ENCODE measurements at places on chromosomes 2 and 18.

- no peak for DNase-seq
These were observed 68.8 kb upstream of the RAB6C start for GRCh38 chr2:129910446-129911362.

DNA sequence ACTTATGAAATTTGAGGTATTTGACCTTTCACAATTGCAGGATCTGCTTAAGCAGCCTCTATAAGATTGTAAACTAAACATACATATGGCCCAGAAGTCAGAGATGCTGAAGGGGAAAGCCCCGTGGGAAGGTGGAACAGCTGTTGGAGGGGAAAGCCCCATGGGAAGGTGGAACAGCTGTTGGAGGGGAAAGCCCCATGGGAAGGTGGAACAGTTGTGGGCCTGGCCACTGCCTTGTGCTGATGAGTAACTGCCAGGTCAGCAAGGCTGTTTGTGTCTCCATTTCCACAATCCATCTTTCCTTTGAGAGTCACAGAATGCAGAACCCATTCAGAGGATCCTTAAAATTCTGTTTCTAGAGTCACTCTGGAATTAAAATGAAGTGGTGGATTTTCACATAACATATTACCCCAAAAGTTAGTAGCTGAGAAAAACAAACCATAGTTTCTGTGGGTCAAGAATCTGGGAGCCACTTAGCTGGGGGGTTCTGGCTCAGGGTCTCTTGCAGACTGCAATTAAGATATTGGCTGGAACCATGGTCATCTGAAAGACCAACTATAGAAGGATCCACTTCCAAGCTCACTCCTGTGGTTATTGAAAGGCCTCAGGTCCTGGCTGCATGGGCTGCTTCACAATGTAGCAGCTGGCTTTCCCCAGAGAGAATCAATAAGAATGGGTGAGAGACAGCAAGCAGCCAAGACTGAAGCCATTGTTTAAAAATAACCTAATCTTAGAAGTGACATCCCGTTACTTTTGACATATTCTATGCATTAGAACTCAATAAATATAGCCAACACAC lies 86.6 kb upstream of the CAVIN2 start:
- no peak for DNase-seq

DNA sequence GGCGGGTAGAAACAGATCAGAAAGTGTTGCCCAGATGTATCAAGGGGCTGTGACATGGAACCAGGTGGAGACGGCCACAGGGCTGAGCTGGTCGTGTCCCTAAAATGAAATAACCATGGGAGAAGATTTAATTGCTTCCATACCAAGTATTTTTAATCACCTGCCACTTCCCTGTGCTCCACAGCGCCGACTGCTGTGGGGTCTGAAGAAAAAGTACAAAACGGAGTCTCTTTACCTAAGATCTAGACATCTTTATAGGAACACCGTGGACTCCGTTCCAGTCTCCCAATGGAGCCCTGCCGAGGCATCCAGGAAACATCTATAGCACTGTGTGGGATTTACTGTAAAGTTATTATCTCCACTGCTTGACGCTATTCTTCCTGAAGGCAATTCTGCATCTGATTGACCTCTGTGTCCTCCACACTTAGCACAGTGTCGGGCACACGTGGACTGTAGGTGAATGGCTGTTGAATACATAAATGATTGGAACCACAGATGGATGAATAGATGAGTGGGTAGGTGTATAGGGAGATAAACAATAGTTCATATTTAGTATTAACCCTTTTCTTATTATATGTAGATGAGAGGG lies 21.6 kb upstream of the GYPC start:
- no peak for DNase-seq

DNA sequence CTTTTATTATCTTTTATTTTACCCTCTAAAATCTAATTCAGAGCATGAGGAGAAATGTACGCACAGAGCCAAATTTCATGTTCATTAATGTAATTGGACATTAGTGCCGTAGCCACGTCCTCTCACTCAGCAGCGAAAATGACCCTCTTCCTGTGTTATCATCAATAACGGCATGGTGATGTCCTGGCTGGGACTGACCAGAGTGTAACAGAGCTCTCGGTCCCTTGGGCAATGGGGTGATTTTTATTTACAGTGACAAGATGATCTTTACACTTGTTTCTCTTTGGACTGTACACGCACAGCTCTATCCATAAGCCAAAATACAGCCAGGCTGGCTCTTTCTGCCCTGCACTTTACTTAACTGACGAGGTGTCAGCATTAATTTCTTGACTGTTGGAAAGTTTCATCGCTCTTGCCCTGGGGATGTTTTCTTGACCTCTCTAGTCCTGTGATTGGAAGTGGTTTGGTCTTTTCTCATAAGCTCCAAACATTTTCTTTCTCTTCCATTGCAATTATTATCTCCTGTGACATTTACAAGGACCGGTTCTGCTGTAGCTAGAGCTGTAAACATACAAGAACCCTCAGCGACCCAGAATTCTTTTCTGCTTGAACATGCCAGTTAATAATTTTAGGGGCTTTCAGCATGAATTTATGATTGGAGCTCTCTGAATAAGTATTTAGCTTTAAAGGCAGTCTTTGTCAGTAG lies 308.0 kb upstream of the PIK3C3 start:
- DNase-seq = no peak

Data from stimulated activated effector memory CD8-positive, alpha-beta T cell treated with anti-CD3 and anti-CD28 coated beads, Interleukin-12 subunit alpha, Interleukin-12 subunit beta, amount 100 ng/mL, for 72 hours (primary cell).